ENCODE measurements at places on chromosomes 4 and X. TPM values are rescaled to one million over a fixed set of nuclear protein-coding genes. Genes with fewer than 3 reads are reported as not detected.

GK2 gene
- not detected for polyA plus RNA-seq

ADAMTS3 gene
- polyA plus RNA-seq, result 7.3 TPM

MSL3 gene
- polyA plus RNA-seq, result 46.5 TPM

SSX4 gene
- not detected for polyA plus RNA-seq

REST gene
- polyA plus RNA-seq, result 12.3 TPM

TMEM131L gene
- 13.0 TPM for polyA plus RNA-seq

TASL gene
- polyA plus RNA-seq, result 1.2 TPM

CABS1 gene
- polyA plus RNA-seq, result 0.11 TPM

SEC24B gene
- polyA plus RNA-seq, result 27.9 TPM

OTUD6A gene
- not detected for polyA plus RNA-seq

RAB41 gene
- 2.2 TPM for polyA plus RNA-seq

SPANXD gene
- not detected for polyA plus RNA-seq

TMEM150C gene
- 23.5 TPM for polyA plus RNA-seq

ARR3 gene
- polyA plus RNA-seq, result 0.45 TPM

OTC gene
- polyA plus RNA-seq, result 0.21 TPM

RASL11B gene
- polyA plus RNA-seq, result 10.2 TPM

PRRG3 gene
- polyA plus RNA-seq, result 16.0 TPM

SHROOM3 gene
- polyA plus RNA-seq, result 17.2 TPM
